ENCODE measurements at places on chromosomes 6 and 20. TPM values are rescaled to one million over a fixed set of nuclear protein-coding genes. Genes with fewer than 3 reads are reported as not detected.
A peak's percentile ranks its signal among the peaks of the same experiment; 100 is the strongest.

CPNE5 gene
- total RNA-seq, result 26.5 TPM

IMPG1 gene
- not detected for total RNA-seq

ANGPT4 gene
- total RNA-seq, result 0.05 TPM

SLC35F1 gene
- total RNA-seq, result 6.4 TPM

- DNase-seq, result no peak
- no peaks in the 10 kb centered on the region for H3K27me3 ChIP-seq
- H3K4me3 ChIP-seq, result no peak overlapping the region
- no peaks in the 10 kb centered on the region for H3K36me3 ChIP-seq
- no peaks in the 10 kb centered on the region for H3K4me1 ChIP-seq
Observed at GRCh38 chr6:48735846-48736245, 624.8 kb upstream of the PTCHD4 start.

GRCh38 chr6:147625946-147626345, 117.5 kb downstream of the SAMD5 start:
- no peaks in the 10 kb centered on the region for H3K36me3 ChIP-seq
- no peak for DNase-seq
- no peak overlapping the region for H3K27ac ChIP-seq
- no peaks in the 10 kb centered on the region for H3K4me1 ChIP-seq
- no peak overlapping the region for H3K4me3 ChIP-seq

DNA sequence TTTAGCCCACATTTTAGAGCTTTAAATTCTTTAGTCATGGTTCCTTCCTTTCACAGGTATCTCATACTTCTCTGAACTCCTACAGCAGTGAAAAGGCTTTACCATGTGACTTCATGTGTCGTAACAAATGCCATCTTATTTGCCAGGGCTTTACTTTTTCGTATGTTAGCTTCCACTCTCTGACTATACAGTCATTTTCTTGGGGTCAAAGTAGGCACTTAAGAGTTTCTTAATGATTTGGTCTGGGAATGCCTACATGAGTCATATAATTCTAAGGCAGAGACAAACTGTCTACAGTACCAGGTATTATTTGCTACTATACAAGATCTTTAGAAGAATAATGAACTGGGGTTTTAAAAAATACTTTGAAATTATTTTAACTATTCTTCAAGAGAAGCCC, 15.0 kb downstream of the RAB23 start:
- H3K36me3 ChIP-seq, result no peaks in the 10 kb centered on the region
- H3K4me3 ChIP-seq, result no peak overlapping the region
- H3K27me3 ChIP-seq, result no peaks in the 10 kb centered on the region
- no peaks in the 10 kb centered on the region for H3K4me1 ChIP-seq
- no peak for DNase-seq
- no peak overlapping the region for H3K27ac ChIP-seq

GRCh38 chr20:48171626-48172356, 386.5 kb upstream of the SULF2 start:
- H3K27me3 ChIP-seq, result peaks cover 80% of the 10 kb centered on the region
- H3K36me3 ChIP-seq, result no peaks in the 10 kb centered on the region
- H3K4me3 ChIP-seq, result no peak overlapping the region
- no peaks in the 10 kb centered on the region for H3K4me1 ChIP-seq
- no peak overlapping the region for H3K27ac ChIP-seq
- no peak for DNase-seq

GRCh38 chr6:31005249-31006020, 4.8 kb upstream of the MUC22 start:
- peak; percentile 36 for DNase-seq
- peaks cover 33% of the 10 kb centered on the region for H3K4me1 ChIP-seq
- H3K27me3 ChIP-seq, result no peaks in the 10 kb centered on the region
- no peaks in the 10 kb centered on the region for H3K36me3 ChIP-seq
- peak overlapping the region; percentile 18 for H3K4me3 ChIP-seq

- peaks cover 58% of the 10 kb centered on the region for H3K36me3 ChIP-seq
- H3K4me1 ChIP-seq, result peaks cover 19% of the 10 kb centered on the region
- no peaks in the 10 kb centered on the region for H3K27me3 ChIP-seq
- no peak overlapping the region for H3K27ac ChIP-seq
- DNase-seq, result no peak
Observed at GRCh38 chr6:111696814-111697213, 91.1 kb upstream of the TRAF3IP2 start.

- H3K27ac ChIP-seq, result no peak overlapping the region
- no peak overlapping the region for H3K4me3 ChIP-seq
- no peaks in the 10 kb centered on the region for H3K36me3 ChIP-seq
- DNase-seq, result no peak
- H3K27me3 ChIP-seq, result no peaks in the 10 kb centered on the region
Observed at GRCh38 chr6:65650086-65650485, 56.9 kb downstream of the EYS start.

DNA sequence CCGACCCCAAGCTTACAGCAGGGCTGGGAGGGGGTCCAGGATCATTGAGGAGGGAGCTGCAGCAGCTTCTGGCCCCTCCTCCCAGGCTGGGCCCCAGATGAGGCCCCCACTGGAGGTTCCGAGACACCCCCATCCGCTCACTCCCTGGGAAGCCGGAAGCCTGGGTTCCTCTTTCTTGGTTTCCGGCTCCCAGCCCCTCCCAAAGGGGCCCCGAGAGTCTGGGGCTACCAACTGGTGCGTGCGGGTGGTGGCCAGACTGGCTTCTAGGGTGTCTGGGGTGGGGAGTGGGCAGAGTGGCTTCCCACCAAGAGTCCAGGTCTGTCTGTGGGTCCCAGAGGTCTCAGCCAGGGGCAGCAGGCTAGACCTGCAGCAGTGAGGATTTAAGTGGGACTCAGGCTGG, 2.2 kb downstream of the RGS19 start:
- peak overlapping the region; percentile 90 for H3K4me3 ChIP-seq
- H3K4me1 ChIP-seq, result peaks cover 31% of the 10 kb centered on the region
- H3K36me3 ChIP-seq, result peaks cover 15% of the 10 kb centered on the region
- peak; percentile 44 for DNase-seq

- H3K4me1 ChIP-seq, result peaks cover 73% of the 10 kb centered on the region
- no peak for DNase-seq
- H3K36me3 ChIP-seq, result no peaks in the 10 kb centered on the region
- H3K4me3 ChIP-seq, result peak overlapping the region; percentile 62
- no peaks in the 10 kb centered on the region for H3K27me3 ChIP-seq
- peak overlapping the region; percentile 82 for H3K27ac ChIP-seq
Observed at GRCh38 chr6:130967502-130968445, 95.3 kb downstream of the EPB41L2 start.

DNA sequence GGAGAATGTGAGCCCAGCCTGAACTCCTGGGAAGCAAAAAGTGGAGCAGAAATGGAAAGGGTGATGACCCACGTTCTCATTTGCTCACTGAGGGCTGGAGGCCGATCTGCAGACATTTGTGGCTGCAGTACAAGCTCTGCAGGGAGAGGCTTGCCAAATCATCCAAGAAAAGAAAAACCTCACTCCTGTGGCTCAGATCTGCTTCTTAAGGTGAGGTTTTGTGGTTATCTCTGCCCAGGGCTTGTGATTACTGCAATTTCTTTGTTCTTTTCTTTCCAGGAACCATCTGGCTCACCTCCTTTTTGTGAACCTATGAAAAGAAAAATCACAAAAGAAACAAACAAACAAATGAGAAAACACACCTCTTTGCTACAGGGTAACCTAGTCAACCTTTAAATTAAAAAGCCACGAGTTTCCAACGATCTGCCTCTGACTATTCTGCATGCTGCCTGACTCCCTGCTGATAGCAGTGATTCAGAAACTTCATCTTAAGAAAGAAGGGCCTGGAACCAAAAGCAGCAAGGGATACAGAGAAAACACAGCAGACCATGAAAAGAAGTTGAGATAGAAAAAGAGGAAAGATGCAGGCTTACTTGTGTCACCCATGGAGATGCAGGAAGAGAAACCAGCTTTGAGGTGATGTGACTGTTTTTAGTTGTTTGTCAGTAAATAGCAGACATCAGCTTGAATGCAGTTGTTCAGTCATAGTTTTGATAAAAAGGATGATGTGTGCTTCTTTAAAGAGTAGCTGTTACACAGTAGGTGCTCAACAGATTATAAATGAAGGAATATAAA, 165.1 kb downstream of the LMBRD1 start:
- H3K4me3 ChIP-seq, result no peak overlapping the region
- H3K27me3 ChIP-seq, result peaks cover 3% of the 10 kb centered on the region
- H3K27ac ChIP-seq, result no peak overlapping the region
- no peak for DNase-seq
- no peaks in the 10 kb centered on the region for H3K4me1 ChIP-seq

DNA sequence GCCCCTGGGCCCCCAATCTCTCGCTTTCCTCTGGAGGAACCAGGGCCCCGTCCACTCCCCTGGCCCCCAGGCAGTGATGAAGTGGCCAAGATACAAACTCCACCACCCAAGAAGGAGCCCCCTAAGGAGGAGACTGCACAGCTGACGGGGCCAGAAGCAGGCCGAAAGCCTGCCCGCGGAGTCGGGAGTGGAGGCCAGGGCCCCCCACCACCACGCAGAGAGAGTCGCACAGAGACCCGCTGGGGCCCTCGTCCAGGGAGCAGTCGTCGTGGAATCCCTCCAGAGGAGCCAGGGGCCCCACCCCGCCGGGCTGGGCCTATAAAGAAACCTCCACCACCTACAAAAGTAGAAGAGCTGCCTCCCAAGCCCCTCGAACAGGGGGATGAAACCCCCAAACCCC, 10.7 kb downstream of the PRRC2A start:
- no peak overlapping the region for H3K27ac ChIP-seq
- no peak overlapping the region for H3K4me3 ChIP-seq
- DNase-seq, result no peak
- no peaks in the 10 kb centered on the region for H3K4me1 ChIP-seq
- no peaks in the 10 kb centered on the region for H3K27me3 ChIP-seq

DNA sequence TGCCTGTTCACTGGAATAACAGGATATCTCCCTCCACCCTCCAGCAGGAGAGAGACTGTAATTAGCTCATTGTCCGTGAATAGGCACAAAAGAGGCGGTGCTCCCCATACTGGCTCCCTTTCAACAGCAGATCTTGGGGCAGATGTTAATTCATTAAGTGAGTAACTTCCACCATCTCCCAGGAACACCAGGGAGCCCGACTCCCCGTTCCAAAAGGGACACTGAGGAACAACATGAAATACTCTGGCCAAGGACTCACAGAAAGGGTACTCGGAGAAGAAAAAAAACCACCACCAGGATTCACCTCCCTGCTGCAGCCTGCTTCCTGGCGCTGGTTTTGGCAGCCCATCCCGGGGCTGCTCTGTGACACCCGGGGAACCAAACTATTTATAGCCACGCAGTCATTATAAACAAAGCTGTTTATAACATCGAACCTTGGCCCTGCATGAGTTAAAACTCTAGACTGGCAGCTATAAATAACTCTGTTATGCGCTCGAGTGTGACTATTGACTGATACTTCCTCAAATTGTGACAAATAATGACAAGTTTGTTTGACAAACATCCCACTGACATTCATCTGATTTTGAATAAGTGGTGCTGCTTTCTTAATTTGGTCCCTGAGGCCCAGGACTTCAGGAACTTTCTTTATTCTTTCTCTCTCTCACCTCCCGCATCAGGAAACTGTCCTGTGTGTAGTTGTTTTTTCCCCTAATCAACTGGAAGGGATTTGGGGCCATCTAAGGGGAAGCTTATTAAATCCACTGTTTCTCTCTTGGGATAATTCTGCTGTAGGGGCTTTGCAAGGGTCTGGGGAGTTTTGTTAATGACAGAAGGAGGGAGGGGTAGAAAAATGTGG, 521.6 kb downstream of the CD83 start:
- H3K36me3 ChIP-seq, result no peaks in the 10 kb centered on the region
- H3K4me1 ChIP-seq, result peaks cover 43% of the 10 kb centered on the region
- peak overlapping the region; percentile 87 for H3K27ac ChIP-seq
- DNase-seq, result peak; percentile 52
- H3K4me3 ChIP-seq, result peak overlapping the region; percentile 54

- H3K27me3 ChIP-seq, result no peaks in the 10 kb centered on the region
- no peaks in the 10 kb centered on the region for H3K36me3 ChIP-seq
- peak overlapping the region; percentile 84 for H3K27ac ChIP-seq
- H3K4me1 ChIP-seq, result peaks cover 28% of the 10 kb centered on the region
- peak overlapping the region; percentile 75 for H3K4me3 ChIP-seq
- no peak for DNase-seq
Observed at GRCh38 chr6:21586740-21587178, 6.8 kb upstream of the SOX4 start.

- no peak overlapping the region for H3K4me3 ChIP-seq
- no peaks in the 10 kb centered on the region for H3K27me3 ChIP-seq
- no peak for DNase-seq
- H3K36me3 ChIP-seq, result no peaks in the 10 kb centered on the region
Observed at GRCh38 chr6:131568726-131569125, 4.3 kb upstream of the ARG1 start.

DNA sequence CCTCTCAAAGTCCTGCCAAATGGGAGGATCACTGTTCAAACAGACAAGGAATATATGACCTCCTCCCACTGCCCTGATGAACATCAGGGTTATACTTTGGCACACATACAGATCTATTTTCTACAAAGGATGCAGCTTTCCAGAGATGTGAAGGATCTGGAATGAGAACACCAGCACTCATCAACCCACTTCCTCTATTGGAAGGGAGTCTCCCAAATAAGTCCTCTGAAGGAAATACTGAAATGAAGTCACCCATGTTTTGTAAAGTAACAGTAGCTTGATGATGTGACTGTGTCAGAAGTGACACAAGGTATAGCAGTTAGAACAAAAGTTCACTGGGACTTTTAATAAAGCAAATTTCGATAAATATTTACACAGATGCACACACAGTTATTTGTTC, 104.9 kb downstream of the OGFRL1 start:
- no peaks in the 10 kb centered on the region for H3K27me3 ChIP-seq
- H3K4me3 ChIP-seq, result peak overlapping the region; percentile 10
- no peak for DNase-seq
- H3K36me3 ChIP-seq, result peaks cover 11% of the 10 kb centered on the region

- no peaks in the 10 kb centered on the region for H3K4me1 ChIP-seq
- H3K27me3 ChIP-seq, result peaks cover 30% of the 10 kb centered on the region
- no peak for DNase-seq
- H3K27ac ChIP-seq, result no peak overlapping the region
- no peaks in the 10 kb centered on the region for H3K36me3 ChIP-seq
Observed at GRCh38 chr6:7750197-7750596, 24.3 kb downstream of the BMP6 start.

- H3K27ac ChIP-seq, result peak overlapping the region; percentile 63
- H3K4me1 ChIP-seq, result peaks cover 34% of the 10 kb centered on the region
- peaks cover 5% of the 10 kb centered on the region for H3K36me3 ChIP-seq
- DNase-seq, result no peak
- no peaks in the 10 kb centered on the region for H3K27me3 ChIP-seq
Observed at GRCh38 chr20:59016795-59017492, 2.3 kb upstream of the TUBB1 start.

- H3K4me3 ChIP-seq, result no peak overlapping the region
- DNase-seq, result no peak
- peaks cover 53% of the 10 kb centered on the region for H3K36me3 ChIP-seq
- no peaks in the 10 kb centered on the region for H3K4me1 ChIP-seq
- no peaks in the 10 kb centered on the region for H3K27me3 ChIP-seq
- no peak overlapping the region for H3K27ac ChIP-seq
Observed at GRCh38 chr6:167020206-167020605, 21.0 kb downstream of the CEP43 start.
